ENCODE measurements at places on chromosomes 5 and 9. TPM values are rescaled to one million over a fixed set of nuclear protein-coding genes. Genes with fewer than 3 reads are reported as not detected.

DNA sequence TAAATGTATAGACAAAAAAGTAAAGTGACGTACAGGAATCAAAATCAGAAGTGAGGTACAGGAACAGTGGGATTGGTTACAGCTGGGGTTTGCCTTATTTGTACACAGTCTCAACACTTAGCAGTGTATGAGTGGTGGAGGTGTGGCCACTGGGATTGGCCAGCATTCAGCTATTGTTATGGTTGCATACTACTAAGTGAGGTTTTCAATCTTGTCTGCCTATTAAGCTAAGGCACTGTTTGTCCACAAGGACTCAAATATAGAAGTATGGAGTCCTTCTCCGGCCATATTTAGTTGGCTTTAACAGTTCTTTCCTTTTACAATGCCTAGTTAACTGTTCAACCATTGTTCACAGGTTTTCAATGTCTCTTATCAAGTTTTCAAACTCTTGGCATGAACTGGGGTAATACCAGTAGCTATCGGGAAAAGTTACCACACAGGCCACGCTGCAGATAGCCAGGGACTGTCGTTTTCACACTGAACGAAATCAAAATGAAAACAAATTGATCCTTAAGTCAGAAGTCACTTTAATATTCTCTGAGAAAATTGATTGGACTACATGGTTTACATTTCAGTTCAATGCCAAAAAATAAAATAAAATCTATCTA is 176.0 kb upstream of the FREM1 start:
- peak; percentile 36 for DNase-seq

DNA sequence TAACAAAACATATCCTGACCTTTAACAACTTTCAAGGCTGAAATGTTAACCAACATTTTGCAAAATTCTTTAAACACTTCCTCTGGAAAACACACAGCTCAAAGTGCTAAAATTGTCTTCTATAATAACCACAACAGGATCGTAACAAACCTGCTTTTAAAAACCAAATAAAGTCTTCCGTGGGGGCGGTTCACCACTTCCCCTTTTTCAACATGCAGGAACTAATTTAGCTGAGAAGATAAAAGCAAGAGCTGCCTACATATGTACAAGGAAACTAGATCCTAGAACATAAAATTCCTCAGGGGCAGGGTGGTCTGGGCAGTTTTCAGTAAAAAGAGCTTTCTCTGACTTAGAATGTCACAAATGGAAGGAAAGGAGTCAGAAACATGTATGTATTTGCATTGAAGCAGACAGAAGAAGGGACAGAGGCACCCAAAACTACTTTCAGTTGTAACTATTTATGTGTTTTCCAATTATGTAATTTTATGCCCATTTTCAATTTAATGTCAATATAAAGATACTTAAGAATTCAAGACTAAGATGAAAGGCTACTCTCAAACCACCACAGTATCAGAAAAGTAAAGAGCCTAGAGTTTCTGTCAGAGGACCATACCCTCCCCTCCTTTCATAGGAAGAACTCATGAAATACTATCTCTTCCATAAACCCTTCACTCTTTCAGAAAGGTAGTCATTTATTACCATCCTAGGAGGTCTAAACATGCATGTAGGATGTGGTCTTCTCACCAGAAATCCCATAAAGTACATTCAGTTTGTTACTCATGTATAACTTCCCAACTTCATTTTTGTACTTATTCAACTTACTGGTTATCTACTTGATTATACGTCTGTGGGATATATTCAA is 185.9 kb upstream of the RASA1 start:
- no peak for DNase-seq

- DNase-seq: no peak
Measured at GRCh38 chr9:7333719-7334118, 465.9 kb downstream of the DMAC1 start.

Gene MRPL36
- 58.0 TPM for total RNA-seq
